ENCODE measurements at places on chromosomes 2 and 18. TPM values are rescaled to one million over a fixed set of nuclear protein-coding genes. Genes with fewer than 3 reads are reported as not detected.

The CRYBA2 gene
- not detected for polyA plus RNA-seq

The TMEM131 gene
- 6.8 TPM for polyA plus RNA-seq

The NT5C1B gene
- not detected for polyA plus RNA-seq

The C2orf72 gene
- 0.13 TPM for polyA plus RNA-seq

The FLACC1 gene
- polyA plus RNA-seq: 2.5 TPM

The SERPINB4 gene
- 0.08 TPM for polyA plus RNA-seq

The DAPL1 gene
- 1.1 TPM for polyA plus RNA-seq

The AKAIN1 gene
- not detected for polyA plus RNA-seq

The OSBPL6 gene
- polyA plus RNA-seq: 0.75 TPM

The SLC5A7 gene
- not detected for polyA plus RNA-seq

The GPBAR1 gene
- polyA plus RNA-seq: 3.1 TPM

The INHBB gene
- 0.50 TPM for polyA plus RNA-seq

The GAD1 gene
- 2.0 TPM for polyA plus RNA-seq

The ALPI gene
- 0.18 TPM for polyA plus RNA-seq

The KCNK3 gene
- 0.63 TPM for polyA plus RNA-seq

The NEU2 gene
- not detected for polyA plus RNA-seq

The ST8SIA5 gene
- 0.08 TPM for polyA plus RNA-seq

DNA sequence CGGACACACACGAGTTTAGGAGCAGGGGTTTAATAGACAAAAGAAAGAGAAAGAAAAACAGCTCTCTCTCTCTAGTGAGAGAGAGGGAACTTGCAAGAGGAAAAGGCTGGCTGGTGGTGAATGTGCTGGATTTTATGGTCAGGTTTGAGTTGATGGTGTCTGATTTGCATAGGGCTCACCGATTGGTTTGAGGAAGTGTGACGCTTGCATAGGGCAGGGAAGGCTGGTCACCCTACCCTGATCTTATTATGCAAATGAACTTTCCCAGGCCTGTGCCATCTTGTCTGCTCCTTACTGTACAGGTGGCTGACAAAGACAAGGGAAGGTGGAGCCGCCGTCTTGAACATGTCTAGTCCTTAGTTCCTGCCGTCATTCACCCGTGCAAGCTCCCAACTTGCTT is 408.9 kb downstream of the RIT2 start:
- peak; percentile 25 for DNase-seq

- no peak for DNase-seq
Measured at GRCh38 chr2:209383212-209383611, 40.6 kb upstream of the MAP2 start.

GRCh38 chr18:75208155-75208835 is 644 bp downstream of the PTGR3 start:
- peak; percentile 83 for DNase-seq

DNA sequence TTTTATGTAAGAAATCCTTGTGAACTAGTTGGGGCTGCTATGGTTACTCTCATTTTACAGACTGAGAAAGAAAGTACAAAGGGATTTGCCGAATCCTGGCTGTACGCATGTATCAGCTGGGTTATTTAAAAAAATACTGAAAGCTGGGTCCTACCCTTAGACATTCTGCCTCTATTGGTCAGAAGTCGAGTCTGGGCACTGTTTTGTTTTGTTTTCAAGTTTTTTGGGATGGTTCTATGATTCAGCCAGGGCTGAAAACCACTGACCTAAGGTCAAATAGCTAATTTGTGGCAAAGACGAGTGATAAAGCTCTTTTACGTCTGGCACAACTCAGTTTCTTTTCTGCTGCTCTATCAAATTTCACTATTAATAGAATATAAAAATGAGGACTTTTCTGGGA is 5.9 kb upstream of the SLC8A1 start:
- DNase-seq: no peak

DNA sequence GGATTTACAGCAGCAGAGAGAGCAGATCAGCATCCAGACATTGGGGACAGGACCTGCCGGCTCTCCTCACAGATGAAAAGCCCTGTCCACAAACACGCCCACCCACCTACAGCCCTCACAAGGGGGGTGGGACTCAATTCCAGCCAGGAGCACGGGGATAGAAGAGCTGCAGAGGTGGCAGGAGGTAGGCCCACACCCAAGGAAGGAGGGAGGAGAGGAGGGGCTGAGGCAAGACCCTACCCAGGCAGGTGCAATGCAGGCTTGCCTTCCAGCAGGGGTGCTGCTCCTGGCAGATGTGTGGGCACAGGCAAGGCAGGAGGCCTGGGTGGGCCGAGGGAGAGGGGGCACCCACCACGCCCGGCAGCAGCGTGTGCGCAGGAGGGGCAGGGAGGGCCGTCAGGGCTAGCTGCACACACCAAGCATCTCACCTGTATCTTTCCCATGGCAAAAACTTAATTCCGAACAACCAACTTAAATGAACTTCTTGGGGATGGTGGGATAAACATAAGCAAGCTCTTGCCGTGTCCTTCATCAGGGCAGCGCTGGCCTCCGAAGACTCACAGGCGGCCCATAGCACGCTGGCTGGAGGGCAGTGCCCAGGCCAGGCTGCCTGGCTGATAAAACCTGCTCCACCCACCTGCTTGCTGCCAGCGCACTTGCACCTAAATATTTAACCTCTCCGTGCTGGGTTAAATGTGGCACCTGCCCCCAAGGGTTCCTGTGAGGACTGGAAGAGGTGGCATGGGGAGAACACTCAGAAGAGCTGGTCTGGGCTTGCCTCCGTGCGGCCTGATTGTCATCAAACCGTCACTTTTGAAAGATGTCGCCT is 219.5 kb downstream of the HDAC4 start:
- peak; percentile 38 for DNase-seq

GRCh38 chr18:48634975-48635374 is 96.1 kb downstream of the CTIF start:
- no peak for DNase-seq

- no peak for DNase-seq
Measured at GRCh38 chr2:209834767-209835166, 63.1 kb downstream of the UNC80 start.

- DNase-seq: no peak
Measured at GRCh38 chr18:56647071-56647470, 4.1 kb upstream of the WDR7 start.

GRCh38 chr2:112572005-112572404 is 12.4 kb upstream of the CHCHD5 start:
- DNase-seq: no peak

GRCh38 chr2:233354971-233355574 is 779 bp downstream of the DGKD start:
- DNase-seq: peak; percentile 66

- no peak for DNase-seq
Measured at GRCh38 chr2:238006510-238006909, 39.7 kb downstream of the UBE2F start.

GRCh38 chr18:45958027-45958426 is 9.1 kb downstream of the EPG5 start:
- DNase-seq: no peak

GRCh38 chr2:190973726-190974628 is 40.0 kb downstream of the STAT1 start:
- no peak for DNase-seq

GRCh38 chr2:27929916-27930486 is 39.5 kb downstream of the BABAM2 start:
- no peak for DNase-seq

DNA sequence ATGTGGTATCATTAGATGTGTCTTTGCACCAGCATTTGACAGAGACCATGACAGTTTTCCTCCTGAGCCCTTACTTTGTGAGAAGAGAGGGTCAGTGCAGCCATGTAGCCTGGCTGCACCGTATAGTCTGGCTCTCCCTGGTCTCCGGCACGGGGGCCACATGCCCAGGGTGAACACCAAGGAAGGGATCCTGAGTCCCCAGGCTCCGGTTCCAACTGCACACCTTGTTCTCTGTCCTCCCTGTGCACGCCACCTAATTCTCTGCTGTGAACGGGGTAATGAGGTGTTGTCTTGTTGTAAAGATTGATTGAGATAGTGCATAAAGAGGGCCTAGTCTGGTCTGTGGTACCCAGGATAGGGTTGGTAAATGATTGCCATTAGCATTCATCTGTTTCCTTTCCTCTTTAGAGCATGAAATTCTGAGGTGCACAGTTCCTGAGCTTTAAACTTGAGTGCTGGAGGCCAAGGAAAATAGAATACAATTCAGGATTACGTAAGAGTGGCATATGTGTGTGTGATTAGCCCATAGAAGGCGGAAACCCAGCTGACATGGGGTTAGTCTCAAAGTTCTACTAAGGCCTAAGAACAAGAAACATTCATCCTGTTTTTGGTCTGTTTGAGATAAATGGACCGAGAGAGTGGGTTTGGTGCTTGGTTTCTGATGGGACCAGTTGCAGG is 55.5 kb downstream of the NCK2 start:
- no peak for DNase-seq

- no peak for DNase-seq
Measured at GRCh38 chr2:58072102-58072501, 25.5 kb downstream of the VRK2 start.

- no peak for DNase-seq
Measured at GRCh38 chr18:2237706-2238105, 333.6 kb downstream of the METTL4 start.

- DNase-seq: no peak
Measured at GRCh38 chr2:19256121-19256601, 102.3 kb downstream of the OSR1 start.

GRCh38 chr18:47871288-47871687 is 59.2 kb downstream of the SMAD2 start:
- no peak for DNase-seq

All from aorta (tissue), 5 donors.